ENCODE measurements at places on chromosomes 2 and 18.

GRCh38 chr2:206858687-206859329 is 80.5 kb upstream of the CPO start:
- DNase-seq: no peak

GRCh38 chr18:3151399-3152264 is 68.1 kb downstream of the MYOM1 start:
- peak; percentile 1 for DNase-seq

DNA sequence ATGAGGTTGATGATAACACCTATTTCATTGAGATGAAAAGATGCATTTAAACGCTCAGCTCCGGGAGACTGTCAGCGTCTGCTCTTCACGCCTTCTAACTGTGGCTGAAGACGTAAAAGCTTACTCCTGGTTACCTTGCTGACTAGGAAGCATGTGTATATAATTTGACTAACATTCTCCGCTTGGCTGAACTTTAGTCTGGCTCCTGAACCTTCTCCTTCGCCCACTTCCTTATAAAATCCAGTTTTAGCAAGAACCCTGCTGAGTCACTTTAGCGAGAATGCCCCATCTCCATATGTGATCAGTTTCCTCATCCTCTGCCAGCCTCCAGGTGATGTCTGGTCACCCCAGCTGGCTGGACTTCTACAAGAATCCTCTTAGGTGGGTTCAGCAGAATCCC is 12.7 kb upstream of the CREG2 start:
- DNase-seq: no peak

DNA sequence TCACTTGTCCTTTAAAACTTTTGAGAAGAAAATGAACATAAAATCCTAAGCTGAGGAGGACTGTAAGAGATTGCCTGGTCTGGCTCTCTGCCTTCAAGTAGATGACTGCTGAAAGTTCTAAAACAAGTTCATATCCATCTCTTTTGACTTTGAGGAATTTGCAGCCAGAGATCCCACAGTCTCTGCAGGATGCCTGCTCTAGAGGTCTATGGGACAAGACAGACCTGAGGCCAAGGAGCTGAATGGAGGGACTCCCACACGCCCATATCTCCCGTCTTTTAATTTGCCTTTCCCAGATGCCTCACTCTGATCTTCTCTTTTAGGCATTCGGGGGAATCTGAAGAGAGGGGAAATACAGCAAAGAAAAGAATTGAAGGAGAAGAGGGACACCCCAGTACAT is 255.9 kb upstream of the RASGRP3 start:
- DNase-seq: no peak

DNA sequence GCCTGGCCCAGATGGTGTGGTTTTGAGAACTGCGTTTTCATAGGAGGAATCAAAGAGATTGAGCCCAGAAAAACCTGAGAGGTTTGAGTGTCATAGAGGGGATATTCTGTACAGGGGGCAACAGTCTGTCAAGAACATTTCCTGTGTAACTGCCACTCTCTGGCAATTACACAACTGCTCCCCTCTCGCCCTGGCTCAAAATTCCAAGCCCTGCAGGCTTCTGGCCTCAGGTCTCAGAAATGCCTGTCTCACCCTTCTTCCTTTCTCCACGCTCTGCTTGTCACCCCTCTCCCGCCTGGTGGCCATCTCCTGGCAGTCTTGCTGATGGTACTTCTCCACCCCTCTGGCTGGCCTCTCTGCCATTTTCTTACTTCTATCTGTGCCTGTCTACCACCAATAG is 4.0 kb downstream of the VAMP5 start:
- DNase-seq: no peak

All from AG09309 (cell line).